ENCODE measurements at places on chromosomes 6 and 20. TPM values are rescaled to one million over a fixed set of nuclear protein-coding genes. Genes with fewer than 3 reads are reported as not detected.

- DNase-seq: no peak
These were observed 21.4 kb upstream of the PI16 start for GRCh38 chr6:36933102-36933501.

GRCh38 chr6:142960098-142960497 lies 15.1 kb upstream of the HIVEP2 start:
- no peak for DNase-seq

DNA sequence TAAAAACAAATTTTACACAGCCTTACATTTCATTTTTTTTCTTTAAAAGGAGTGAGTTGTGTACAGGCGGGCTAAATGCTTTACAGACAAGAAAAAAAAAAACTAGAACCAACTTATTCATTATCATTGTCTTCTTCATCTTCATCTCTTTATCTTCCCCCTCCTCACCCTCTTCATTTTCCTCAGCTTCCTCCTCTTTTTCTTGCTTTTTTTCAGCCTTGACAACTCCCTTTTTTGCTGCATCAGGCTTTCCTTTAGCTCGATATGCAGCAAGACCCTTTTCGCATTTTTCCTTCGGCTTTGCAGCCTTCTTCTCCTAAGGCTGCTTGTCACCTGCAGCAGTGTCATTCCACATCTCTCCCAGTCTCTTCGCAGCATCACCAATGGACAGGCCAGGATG lies 86.9 kb upstream of the GCM1 start:
- no peak for DNase-seq

Gene CDH26
- 0.47 TPM for total RNA-seq

Gene F13A1
- total RNA-seq: not detected

- DNase-seq: no peak
These were observed 30.1 kb upstream of the CSNK2A1 start for GRCh38 chr20:573414-574296.

Gene HNF4A
- not detected for total RNA-seq

- DNase-seq: no peak
These were observed 211.5 kb upstream of the FOXA2 start for GRCh38 chr20:22795871-22796270.

Gene TGM3
- total RNA-seq: not detected

GRCh38 chr6:132314432-132314831 lies 86.8 kb downstream of the MOXD1 start:
- DNase-seq: no peak

DNA sequence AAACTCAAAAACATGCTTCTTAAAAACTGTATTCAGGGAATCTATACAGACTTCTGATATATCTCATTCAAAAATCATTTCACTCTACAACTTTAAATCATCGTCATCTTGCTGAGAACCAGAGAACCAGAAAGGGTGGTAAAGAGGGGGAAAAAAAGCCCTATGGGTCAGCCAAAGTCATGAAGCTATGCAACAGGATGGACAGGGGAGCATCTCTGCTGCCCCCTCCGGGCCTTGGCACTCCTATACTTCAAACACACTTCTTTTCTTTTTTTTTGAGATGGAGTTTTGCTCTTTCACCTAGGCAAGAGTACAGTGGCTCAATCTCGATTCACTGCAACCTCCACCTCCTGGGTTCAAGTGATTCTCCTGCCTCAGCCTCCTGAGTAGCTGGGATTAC lies 73.5 kb upstream of the NFATC2 start:
- no peak for DNase-seq

DNA sequence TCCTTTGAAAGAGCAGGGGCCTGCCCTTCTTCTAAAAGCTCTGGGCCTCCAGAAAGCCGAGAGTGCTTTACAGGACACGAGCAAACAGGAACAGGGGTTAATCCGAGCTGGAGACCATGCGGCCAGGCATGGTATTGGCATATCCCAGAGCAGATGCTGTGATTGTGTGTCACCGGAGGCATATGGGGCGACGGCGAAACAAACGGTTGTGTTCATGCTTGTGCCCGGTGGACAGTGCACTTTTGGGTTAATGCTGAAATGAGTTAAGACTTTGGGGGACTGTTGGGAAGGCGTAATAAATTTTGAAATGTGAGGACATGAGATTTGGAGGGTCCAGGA lies 1088.7 kb upstream of the DEFB115 start:
- no peak for DNase-seq

Gene SLC22A2
- total RNA-seq: not detected

DNA sequence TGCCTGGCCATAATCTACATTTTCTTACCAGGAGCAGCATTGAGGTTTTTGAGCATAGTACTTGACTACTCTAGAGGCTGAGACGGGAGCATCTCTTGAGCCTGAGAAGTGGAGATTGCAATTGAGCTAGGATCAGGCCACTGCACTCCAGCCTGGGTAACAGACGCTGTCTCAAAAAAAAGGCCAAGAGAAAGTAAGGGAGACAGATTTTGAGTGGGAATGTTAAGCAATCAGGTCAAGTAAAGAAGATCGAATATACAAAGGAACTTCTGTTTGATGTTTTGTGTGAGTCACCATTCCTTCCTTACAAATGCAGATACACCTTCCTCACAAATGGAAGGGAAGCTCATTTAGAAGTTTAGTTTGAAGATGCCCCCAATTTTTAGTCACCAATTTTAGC lies 4.4 kb downstream of the PNRC1 start:
- DNase-seq: no peak

Gene GTSF1L
- total RNA-seq: not detected

Gene OPRM1
- total RNA-seq: not detected

Gene UNC93A
- not detected for total RNA-seq

Gene ARMC12
- total RNA-seq: 0.64 TPM

DNA sequence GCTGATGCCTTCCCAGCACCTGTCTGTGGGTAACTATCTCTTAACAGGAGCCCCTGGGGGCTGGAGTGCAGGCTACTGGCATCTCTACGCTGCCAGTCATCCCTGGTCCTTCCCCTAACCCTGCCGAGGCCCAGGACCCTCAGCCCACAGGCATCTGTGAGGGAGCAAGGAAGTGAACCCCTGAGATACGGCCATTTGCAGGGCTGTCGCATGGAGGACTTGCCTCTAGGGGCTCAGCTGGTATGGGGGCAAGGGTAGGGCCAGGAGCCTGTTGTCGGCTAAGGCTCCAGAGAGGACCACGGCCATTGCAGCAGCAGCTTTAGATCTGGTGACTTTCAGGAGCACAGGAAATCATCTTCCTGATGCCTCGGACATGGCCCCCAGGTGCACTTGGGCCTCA lies 49.7 kb downstream of the MAP3K4 start:
- DNase-seq: no peak

GRCh38 chr6:75609639-75610590 lies 8.2 kb downstream of the SENP6 start:
- DNase-seq: peak; percentile 42

DNA sequence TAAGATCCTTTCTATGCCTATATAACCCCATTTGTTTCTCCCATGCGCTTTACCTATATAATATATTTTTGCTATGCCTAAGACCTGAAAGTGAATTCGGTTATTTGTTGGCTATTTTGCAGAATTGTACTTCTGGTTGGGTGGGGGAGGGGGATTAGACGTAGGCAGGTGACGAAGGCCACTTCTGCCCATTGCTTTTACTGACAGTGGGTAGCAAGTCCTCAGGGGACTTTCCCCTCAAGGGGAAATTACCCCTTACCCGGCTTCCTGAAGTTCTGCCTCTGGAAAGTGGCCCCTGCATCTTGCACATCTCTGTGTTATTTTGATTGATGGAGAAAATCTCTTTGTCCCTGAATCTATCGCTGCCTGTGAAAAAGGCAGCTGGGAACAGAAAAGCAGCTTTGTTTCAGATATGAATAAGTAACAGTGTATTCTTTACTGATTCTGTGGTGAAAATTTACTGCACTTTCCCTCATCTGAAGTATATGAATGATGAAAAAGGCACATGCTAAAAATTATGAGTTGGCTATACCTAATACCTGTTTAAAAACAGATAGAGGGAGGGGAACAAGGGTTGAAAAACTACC lies 133.9 kb downstream of the UTRN start:
- DNase-seq: no peak

Gene BTN1A1
- total RNA-seq: not detected

DNA sequence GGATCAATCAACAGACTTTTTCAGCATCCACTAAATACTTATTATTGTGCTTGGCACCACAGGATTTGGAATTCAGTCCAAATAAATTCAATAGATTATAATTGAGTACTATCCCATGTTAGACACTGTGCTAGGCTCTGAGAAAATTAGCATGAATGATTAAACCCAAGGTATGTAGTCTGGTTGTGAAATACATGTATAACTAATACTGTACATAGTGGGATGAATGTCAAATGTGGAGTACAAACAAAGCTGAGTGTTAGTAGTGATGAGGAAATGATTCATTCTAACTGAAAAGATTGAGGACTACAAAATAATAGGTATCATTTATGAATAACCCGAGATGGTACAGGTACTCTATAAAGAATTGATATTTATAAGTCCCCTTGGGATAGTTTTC lies 111.9 kb upstream of the FLRT3 start:
- no peak for DNase-seq

Gene DSTN
- 65.6 TPM for total RNA-seq

DNA sequence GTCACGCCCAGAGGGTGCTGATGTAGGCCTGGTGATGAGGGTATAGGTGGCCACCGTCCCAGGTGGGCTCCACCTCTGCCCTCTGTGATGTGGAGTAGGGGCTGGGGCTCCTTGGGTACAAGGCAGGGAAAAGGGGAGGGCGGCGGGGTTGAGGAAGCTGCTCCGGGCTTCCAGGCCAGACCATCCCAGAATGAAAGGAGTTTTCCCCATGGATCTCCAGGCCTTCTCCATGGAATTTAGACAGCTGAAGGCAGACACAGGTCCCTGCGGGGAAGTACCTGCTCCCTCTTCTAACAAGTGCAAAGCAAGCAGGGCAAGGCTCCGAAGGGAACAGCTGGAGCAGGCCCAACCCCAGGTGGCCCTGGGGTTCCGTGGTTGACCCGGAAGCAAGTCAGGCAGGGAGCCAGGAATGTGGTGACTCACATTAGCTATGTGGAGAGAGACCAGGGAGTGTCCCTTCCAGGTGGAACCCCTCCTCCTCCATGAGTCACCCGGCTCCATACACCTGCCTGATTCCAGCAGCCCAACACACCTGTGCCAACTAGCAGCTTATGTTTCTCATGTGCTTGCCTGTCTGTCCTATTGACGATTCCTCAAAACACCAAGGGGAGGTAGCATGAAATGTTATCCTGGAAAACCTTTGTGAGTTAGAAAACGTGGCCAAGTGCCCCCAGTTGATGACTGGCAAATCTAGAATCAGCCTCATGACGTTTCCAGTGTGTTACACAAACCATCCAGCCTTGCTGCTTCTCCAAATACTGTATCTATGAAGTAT lies 59.7 kb upstream of the SNX9 start:
- DNase-seq: peak; percentile 72

DNA sequence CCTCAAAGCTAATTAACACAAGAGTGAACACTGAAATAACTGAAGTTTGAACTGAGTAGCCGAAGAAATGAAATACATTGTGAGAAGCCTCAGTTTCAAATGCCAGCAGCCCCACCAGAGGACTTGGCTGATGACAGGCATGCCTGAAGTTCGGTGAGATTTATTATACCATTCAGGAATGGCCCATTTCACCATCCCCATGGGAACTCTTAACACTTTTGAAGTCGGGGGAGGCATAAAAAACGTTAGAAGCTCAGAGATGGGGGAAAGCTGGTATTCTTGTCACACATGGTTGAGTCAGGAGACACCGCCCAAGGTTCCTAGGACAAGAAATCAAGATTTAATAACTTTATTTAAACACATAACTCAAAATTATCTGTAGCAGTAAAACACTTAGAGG lies 17.6 kb upstream of the SLC22A3 start:
- DNase-seq: no peak

DNA sequence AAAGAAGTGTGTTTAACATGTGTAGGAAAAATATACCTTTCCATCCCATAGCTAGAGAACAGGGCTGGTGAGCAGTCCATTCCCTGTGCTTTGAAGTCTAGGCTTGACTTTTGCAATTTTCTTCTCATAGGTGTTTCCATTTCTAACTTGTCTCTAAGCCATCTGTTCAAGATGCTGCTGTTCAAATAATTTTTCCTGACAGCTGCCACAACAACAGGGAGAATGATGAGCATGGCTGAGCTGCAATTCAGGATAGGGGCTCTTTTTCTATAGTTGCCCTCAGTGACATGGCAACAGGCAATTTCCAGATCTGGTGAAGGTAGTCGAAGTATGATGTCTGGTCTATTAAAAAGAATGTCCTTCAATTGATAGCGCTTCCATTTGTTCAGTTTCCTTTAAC lies 103.0 kb upstream of the HS3ST5 start:
- DNase-seq: no peak

DNA sequence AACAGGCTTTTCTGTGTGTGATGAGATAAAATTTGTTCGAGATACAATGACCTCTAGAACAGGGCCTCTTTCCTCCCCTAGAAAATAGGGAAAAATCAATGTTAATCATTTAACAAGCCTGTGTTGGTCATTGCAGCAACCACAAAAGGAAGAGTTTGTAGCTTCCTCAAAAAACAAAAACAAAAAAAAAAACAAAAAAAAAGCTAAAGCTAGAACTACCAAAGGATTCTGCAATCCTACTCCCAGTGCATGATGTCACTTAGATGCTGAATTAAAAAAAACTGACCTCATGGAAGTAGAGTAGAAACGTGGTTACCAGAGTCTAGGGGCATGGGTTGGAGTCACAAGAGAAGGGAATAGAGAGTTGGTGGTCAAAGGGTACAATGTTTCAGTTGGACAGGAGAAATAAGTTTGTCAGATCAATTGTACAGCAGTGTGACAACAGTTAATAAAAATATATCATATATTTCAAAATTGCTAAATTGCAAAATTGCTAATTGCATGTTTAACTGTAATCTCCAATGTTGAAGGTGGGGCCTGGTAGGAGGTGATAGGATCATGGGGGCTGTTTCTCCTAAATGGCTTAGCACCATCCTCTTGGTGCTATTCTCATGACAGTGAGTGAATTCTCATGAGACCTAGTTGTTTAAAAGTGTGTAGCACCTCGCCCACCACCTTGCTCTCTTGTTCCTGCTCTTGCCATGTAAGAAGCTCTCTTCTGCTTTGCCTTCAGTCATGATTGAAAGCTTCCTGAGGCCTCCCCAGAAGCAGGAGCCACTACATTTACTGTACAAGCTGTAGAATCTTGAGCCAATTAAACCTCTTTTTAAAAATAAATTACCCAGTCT lies 163.4 kb upstream of the SIM1 start:
- DNase-seq: no peak

DNA sequence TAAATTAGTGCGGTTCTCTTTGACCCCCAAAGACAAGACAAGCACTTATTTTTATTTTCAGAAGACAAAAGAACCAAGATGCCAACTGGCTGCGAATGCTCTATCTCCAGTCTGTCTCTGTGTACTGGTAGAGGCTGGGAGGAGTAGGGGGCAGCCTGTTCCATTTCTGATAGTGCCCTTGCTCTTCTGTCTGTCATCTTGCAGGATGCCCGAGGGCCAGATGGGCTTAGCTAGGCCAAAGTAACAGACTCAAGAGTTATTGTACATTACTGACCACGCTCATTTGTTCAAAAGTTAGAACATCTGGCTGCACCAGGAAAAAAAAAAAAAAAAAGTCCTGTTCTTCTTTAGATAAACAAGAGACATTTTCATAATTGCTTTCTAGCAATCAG lies 198.1 kb upstream of the UST start:
- no peak for DNase-seq

All from activated CD4-positive, alpha-beta T cell treated with anti-CD3 and anti-CD28 coated beads, Interleukin-2, amount 10 ng/mL, durations not matched to agents 24 days and 14 days (primary cell).